ENCODE measurements at places on chromosomes 16 and 17. TPM values are rescaled to one million over a fixed set of nuclear protein-coding genes. Genes with fewer than 3 reads are reported as not detected.

The PRM3 gene
- not detected for total RNA-seq

- no peak overlapping the region for H3K4me3 ChIP-seq
- H3K27ac ChIP-seq, result no peak overlapping the region
- no peak for DNase-seq
Measured at GRCh38 chr16:12773221-12773620, 30.5 kb downstream of the CPPED1 start.

- peak; percentile 51 for DNase-seq
- no peak overlapping the region for H3K27ac ChIP-seq
- no peak overlapping the region for H3K4me3 ChIP-seq
- no peaks in the 10 kb centered on the region for H3K27me3 ChIP-seq
- H3K36me3 ChIP-seq, result peaks cover 10% of the 10 kb centered on the region
Measured at GRCh38 chr17:51298508-51299371, 38.4 kb downstream of the UTP18 start.

The RNPS1 gene
- 257 TPM for total RNA-seq

GRCh38 chr17:28657756-28658155 is 4.0 kb downstream of the SDF2 start:
- no peak overlapping the region for H3K27ac ChIP-seq
- H3K36me3 ChIP-seq, result peaks cover 7% of the 10 kb centered on the region
- H3K4me3 ChIP-seq, result no peak overlapping the region

DNA sequence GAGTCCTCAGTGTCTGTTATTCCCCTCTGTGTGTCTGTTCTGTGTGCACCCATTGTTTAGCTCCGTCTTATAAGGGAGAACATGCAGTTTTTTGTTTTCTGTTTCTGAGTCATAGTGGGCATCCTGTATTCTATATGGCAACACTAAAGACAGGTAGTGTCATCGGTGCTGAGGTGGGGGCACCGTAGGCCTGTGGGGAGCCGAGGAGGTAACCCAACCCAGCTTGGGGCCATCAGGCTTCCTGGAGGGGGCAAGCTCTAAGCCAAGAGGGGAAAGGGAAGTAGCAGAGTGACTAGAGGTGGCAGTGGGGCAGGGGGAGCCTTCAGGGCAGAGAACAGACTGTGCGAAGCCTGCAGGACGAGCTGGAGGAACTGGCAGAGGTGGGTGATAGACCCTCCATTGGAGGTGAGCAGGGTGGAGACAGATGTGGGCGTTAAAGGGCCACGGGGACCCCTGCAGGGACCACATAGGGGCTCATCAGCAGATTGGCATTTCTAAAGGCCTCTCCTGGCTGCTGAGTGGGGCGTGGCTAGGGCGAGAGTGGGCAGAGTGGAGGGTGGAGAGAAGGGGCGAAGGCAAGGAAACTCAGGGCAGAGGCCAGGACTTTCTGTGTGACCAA is 36.5 kb downstream of the CPNE2 start:
- no peaks in the 10 kb centered on the region for H3K36me3 ChIP-seq
- no peak for DNase-seq
- no peaks in the 10 kb centered on the region for H3K27me3 ChIP-seq
- H3K27ac ChIP-seq, result no peak overlapping the region

GRCh38 chr17:65394811-65395472 is 166.5 kb downstream of the AXIN2 start:
- H3K36me3 ChIP-seq, result no peaks in the 10 kb centered on the region
- no peak overlapping the region for H3K4me3 ChIP-seq
- H3K27ac ChIP-seq, result no peak overlapping the region
- H3K4me1 ChIP-seq, result peaks cover 6% of the 10 kb centered on the region

DNA sequence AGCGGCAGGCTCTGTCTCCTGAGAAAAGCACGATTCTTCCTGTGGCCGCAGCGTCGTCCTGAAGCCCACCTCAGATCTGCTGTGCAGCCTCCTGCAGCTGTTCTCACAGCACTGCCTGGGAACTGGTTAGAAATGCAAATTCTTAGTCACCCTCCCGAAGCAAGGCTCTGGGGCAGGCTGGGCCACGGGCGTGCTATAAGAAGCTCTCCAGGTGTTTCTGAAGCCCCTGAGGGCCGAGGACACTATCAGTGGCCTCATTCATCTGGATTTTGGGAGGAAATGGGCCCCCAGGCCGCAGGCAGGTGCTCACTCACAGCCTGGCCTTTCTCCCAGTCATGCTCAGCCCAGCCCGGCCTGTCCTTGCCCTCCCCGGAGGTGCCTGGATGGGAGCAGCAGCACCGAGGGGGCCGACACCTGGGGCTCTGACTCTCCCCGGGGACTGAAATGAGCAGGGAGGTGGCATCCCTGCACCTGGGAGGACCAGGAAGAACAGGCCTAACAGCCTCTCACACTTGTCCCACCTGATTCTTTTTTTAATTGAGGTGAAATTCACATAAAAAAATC is 10.4 kb upstream of the NLRC3 start:
- no peaks in the 10 kb centered on the region for H3K27me3 ChIP-seq
- H3K27ac ChIP-seq, result no peak overlapping the region
- H3K4me1 ChIP-seq, result peaks cover 4% of the 10 kb centered on the region
- no peaks in the 10 kb centered on the region for H3K36me3 ChIP-seq

DNA sequence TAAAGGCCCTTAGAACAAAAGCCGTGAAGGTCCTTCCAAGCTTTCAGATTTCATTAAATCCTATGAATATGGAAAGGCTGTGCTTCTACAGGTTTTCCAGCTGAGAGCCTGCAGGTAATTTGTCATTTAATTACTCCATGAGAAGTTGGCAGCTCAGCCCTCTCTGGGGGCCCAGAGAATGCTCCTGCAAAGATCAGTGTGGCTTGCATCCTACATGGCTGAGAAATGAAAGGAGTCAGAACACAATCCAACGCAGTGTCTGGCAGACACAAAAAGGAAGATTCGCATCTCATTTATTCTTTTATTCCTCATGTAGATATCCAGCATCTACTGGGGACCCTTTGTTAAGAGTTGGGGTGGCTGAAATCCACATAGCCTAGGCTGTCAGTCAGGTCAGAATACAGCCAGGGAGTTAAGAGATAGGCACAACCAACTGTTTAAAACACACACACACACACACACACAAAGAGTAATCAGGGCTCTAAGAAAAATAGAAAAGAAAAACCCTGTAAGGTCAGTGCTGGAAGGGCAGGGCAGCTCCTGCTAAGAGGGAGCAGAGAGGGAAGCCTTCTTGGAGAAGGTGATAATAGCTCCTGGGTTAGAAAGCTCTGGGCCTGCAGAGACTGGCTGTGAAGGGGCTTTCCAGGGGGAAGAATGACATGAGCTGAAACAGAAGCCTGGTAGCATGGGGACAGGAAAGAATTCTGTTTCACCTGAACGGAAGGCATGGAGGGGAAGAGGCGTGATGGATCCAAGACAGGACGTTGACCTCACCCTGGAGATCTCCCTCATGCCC is 46.9 kb upstream of the WSCD1 start:
- no peaks in the 10 kb centered on the region for H3K36me3 ChIP-seq
- no peaks in the 10 kb centered on the region for H3K4me1 ChIP-seq
- H3K4me3 ChIP-seq, result no peak overlapping the region
- peaks cover 84% of the 10 kb centered on the region for H3K27me3 ChIP-seq
- no peak for DNase-seq

- no peaks in the 10 kb centered on the region for H3K36me3 ChIP-seq
- H3K27me3 ChIP-seq, result no peaks in the 10 kb centered on the region
- no peak for DNase-seq
- no peak overlapping the region for H3K4me3 ChIP-seq
- no peak overlapping the region for H3K27ac ChIP-seq
Measured at GRCh38 chr16:12587646-12588277, 215.9 kb downstream of the CPPED1 start.

The SMIM5 gene
- total RNA-seq, result 0.12 TPM

DNA sequence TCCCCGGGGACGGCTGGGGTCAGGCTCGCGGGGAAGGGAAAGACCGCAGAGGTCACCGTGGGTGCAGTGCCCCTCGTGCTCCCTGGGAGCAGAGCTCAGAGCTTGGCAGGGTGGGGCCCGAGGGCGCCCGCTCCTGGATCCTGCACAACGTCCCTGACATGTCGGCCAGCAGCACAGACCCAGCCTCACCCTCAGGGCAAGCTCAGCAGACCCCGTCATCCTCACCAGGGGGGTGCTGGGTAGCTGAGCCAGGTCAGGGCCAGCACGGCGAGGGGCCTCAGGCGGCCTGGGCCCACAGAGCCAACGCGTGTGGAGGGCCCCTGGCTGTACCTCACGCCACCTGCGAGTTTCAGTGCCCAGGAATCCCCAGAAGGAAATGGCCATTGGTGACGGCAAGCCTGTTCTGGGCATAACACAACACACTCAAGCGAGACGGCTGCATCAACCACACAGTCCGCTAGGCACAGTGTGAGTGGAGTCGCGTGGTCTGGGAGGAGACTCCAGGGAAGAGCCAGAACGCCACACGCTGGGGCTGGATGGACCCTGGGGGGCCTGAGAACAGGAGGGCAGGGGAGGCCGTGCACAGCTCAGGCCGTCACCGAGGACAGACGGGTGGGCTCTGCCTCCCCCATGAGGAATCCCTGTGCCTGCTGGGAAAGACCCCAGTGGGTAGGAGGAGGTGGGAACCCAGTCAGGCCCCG is 60.3 kb downstream of the ZNF778 start:
- no peaks in the 10 kb centered on the region for H3K27me3 ChIP-seq
- H3K4me1 ChIP-seq, result no peaks in the 10 kb centered on the region
- peaks cover 48% of the 10 kb centered on the region for H3K36me3 ChIP-seq
- no peak overlapping the region for H3K4me3 ChIP-seq
- no peak for DNase-seq
- H3K27ac ChIP-seq, result no peak overlapping the region

DNA sequence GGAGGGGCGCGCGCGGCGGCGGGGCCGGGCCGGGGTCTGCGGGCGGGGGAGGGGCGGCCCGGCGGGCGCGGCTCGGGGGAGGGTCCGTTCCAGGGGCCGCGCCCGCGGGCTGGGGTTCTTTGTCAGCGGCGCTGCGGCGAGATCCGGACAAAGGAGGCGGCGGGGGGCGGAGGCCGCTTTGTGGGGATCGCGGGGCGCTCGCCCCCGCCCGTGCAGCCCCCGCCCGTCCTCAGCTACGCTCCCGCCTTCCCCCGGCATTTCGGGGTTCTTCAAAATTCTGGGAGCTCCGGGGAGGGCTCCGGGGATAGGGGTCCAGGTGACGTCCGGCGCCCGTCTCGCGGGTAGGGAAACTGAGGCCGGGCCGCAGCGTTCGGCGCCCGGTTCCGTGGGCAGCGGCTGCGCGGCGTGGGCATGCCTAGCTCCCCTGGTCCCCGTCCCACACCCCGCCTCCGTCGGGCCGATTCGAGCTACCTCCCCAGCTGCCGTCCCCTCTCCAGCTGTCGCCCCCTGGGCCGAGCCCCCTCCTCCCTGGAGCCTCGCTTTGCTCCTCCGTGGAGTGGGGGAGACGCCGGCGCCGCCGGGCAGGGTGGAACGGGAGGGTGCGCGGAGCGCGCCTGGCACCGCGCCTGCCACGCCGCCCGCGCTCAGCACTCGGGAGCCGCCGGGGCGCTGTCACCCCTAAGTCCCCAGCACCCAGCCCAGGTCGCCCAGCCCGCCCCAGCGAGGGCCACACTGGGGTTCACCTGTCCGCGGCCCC is 546 bp downstream of the SNN start:
- H3K27ac ChIP-seq, result no peak overlapping the region
- no peaks in the 10 kb centered on the region for H3K27me3 ChIP-seq
- H3K4me3 ChIP-seq, result peak overlapping the region; percentile 66
- H3K4me1 ChIP-seq, result peaks cover 40% of the 10 kb centered on the region

- H3K36me3 ChIP-seq, result no peaks in the 10 kb centered on the region
- no peaks in the 10 kb centered on the region for H3K27me3 ChIP-seq
- DNase-seq, result no peak
Measured at GRCh38 chr17:65917560-65917959, 274.4 kb downstream of the CEP112 start.

- peaks cover 75% of the 10 kb centered on the region for H3K36me3 ChIP-seq
- H3K27me3 ChIP-seq, result no peaks in the 10 kb centered on the region
- H3K4me1 ChIP-seq, result no peaks in the 10 kb centered on the region
- H3K27ac ChIP-seq, result no peak overlapping the region
- H3K4me3 ChIP-seq, result no peak overlapping the region
Measured at GRCh38 chr16:18832006-18832405, 30.7 kb upstream of the ARL6IP1 start.

DNA sequence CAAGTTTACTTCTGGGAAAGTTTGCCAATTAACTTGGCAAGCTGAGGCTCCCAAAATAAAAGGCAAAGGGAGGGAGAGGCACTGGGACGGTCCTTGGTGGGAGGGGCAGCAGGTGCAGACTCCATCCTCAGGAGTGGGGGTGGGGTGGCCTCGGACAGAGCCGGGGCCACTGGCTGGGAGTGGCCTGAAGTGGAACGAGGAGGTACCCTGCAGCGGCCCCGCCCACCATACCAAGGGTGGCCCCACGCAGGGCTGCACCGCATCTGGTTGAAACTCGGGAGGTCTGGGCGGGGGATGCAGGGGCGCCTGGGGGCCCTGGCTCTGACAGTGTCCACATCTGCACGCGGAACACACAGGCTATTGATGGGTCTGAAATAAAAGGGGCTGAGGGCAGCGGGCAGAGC is 42.4 kb upstream of the SLC38A10 start:
- no peak for DNase-seq
- H3K27ac ChIP-seq, result no peak overlapping the region
- H3K4me1 ChIP-seq, result peaks cover 53% of the 10 kb centered on the region
- H3K36me3 ChIP-seq, result no peaks in the 10 kb centered on the region

The TSEN54 gene
- 87.3 TPM for total RNA-seq

The TBX21 gene
- 0.20 TPM for total RNA-seq
